ENCODE measurements at places on chromosomes 16 and 17. TPM values are rescaled to one million over a fixed set of nuclear protein-coding genes. Genes with fewer than 3 reads are reported as not detected.

GRCh38 chr17:7224110-7224509 lies 4.4 kb downstream of the ACADVL start:
- H3K4me3 ChIP-seq: no peak overlapping the region
- DNase-seq: no peak
- peaks cover 5% of the 10 kb centered on the region for H3K36me3 ChIP-seq
- no peaks in the 10 kb centered on the region for H3K27me3 ChIP-seq

DNA sequence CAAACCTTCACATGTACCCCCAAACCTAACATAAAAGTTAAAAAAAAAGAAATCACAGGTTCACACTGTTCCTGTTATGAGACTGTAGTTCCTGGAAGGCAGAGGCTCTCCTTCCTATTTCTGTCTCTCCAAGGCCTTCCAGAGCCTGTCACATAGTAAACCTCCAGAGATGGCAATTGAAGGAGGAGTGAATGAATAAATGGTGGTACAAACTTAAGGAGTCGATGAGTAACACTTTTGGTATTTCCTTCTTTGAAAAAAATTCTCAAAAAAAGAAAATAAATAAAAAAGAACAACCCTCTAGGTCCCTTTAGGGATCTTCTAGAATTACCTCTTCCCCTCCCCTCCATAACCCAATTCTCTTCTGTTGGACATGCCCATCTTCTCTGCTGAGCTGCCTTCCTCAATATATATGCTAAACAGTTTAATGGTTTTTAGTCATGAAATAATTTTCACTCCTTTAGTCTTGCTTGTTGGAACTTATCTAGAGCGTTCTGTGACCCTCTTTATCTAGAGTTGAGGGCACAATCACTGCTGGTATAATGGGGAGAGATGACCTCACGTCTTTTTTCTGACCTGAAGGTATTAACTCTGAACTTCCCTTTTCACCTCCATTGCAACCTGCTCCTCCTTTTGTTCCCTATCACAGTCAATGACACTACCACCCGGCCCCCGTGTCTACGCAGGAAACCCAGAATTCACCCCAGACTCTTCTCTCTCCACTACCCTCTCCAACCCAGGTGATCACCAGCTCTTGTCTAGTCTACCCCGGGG lies 1.7 kb upstream of the TAF15 start:
- peak overlapping the region; percentile 96 for H3K4me3 ChIP-seq
- DNase-seq: no peak
- peaks cover 59% of the 10 kb centered on the region for H3K4me1 ChIP-seq
- H3K36me3 ChIP-seq: no peaks in the 10 kb centered on the region
- H3K27ac ChIP-seq: no peak overlapping the region

- DNase-seq: no peak
- no peaks in the 10 kb centered on the region for H3K27me3 ChIP-seq
- peak overlapping the region; percentile 84 for H3K4me3 ChIP-seq
- H3K36me3 ChIP-seq: no peaks in the 10 kb centered on the region
- peaks cover 64% of the 10 kb centered on the region for H3K4me1 ChIP-seq
- peak overlapping the region; percentile 84 for H3K27ac ChIP-seq
Measured at GRCh38 chr17:50944902-50945720, 79.0 kb upstream of the TOB1 start.

- H3K36me3 ChIP-seq: no peaks in the 10 kb centered on the region
- no peak for DNase-seq
- H3K4me3 ChIP-seq: no peak within 1 kb of the TSS
- peaks cover 12% of the 10 kb centered on the region for H3K27me3 ChIP-seq
- no peak within 1 kb of the TSS for H3K27ac ChIP-seq
Measured at GRCh38 chr16:82034981-82035612, at the start of gene HSD17B2. TSS of gene HSD17B2 (plus strand) at chr16:82035253. CDS start at chr16:82035425, 172 bp downstream.

GRCh38 chr16:47475786-47476185 lies 14.7 kb downstream of the PHKB start:
- H3K36me3 ChIP-seq: peaks cover 2% of the 10 kb centered on the region
- DNase-seq: no peak
- peaks cover 18% of the 10 kb centered on the region for H3K4me1 ChIP-seq
- no peak overlapping the region for H3K4me3 ChIP-seq
- no peaks in the 10 kb centered on the region for H3K27me3 ChIP-seq

DNA sequence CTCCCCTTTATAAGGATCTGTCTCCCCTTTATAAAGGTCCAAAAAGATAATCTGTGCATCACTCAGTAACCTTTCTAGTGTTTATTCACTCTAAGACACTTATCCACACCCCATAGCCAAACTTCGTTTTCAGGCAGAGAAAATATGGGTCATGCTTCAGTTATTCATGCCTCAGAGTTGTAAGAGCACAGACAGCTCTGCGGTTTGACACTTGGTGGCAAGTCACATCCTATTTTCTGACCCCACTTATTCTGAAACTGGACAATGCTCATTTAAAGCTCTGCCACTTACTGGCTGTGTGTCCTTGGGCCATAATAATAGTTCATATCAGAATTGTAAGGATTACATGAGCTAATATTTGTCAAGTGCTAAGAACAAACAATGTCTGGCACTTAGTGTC lies 2.0 kb upstream of the KRTAP2-1 start:
- no peak overlapping the region for H3K4me3 ChIP-seq
- H3K27me3 ChIP-seq: peaks cover 11% of the 10 kb centered on the region
- H3K27ac ChIP-seq: no peak overlapping the region
- DNase-seq: no peak
- H3K4me1 ChIP-seq: peaks cover 4% of the 10 kb centered on the region

DNA sequence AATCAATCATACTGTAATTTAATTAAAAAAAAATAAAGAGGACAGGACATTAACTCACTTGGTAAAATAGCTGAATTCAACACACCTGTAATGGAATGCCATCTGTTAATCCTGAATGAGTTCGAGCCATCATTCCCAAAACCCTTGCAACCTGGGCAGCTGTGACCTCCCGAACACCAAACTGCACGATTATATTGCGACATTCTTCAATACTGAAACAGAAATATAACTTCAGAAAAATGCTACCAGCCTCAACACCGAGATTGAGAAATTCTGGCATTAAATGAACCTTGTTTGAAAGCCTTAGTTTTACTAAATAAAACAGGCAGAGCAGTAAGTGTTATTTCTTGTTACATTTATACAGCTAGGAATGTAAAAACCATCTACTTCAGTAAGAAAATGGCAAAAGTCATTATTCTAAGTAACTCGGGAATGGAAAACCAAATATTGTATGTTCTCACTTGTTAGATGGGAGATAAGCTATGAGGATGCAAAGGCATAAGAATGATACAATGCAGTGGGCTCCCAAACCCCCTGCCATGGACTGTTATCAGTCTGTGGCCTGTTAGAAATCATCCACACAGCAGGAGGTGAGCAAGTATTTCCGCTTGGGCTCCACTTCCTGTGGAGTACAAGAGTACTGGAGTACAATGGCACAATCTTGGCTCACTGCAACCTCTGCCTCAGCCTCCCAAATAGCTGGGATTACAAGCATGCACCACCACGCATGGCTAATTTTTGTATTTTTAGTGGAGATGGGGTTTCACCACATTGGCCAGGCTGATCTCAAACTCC lies 46.5 kb downstream of the CNOT1 start:
- peaks cover 92% of the 10 kb centered on the region for H3K36me3 ChIP-seq
- no peak overlapping the region for H3K4me3 ChIP-seq
- DNase-seq: no peak
- H3K27me3 ChIP-seq: no peaks in the 10 kb centered on the region
- H3K27ac ChIP-seq: no peak overlapping the region

- H3K27me3 ChIP-seq: no peaks in the 10 kb centered on the region
- peaks cover 3% of the 10 kb centered on the region for H3K36me3 ChIP-seq
- no peak overlapping the region for H3K4me3 ChIP-seq
- no peak for DNase-seq
- H3K4me1 ChIP-seq: peaks cover 5% of the 10 kb centered on the region
Measured at GRCh38 chr16:1581804-1582203, 30.1 kb downstream of the IFT140 start.

- peaks cover 24% of the 10 kb centered on the region for H3K4me1 ChIP-seq
- no peak overlapping the region for H3K27ac ChIP-seq
- DNase-seq: no peak
- no peak overlapping the region for H3K4me3 ChIP-seq
- no peaks in the 10 kb centered on the region for H3K27me3 ChIP-seq
Measured at GRCh38 chr17:56777859-56778258, 55.9 kb downstream of the C17orf67 start.

DNA sequence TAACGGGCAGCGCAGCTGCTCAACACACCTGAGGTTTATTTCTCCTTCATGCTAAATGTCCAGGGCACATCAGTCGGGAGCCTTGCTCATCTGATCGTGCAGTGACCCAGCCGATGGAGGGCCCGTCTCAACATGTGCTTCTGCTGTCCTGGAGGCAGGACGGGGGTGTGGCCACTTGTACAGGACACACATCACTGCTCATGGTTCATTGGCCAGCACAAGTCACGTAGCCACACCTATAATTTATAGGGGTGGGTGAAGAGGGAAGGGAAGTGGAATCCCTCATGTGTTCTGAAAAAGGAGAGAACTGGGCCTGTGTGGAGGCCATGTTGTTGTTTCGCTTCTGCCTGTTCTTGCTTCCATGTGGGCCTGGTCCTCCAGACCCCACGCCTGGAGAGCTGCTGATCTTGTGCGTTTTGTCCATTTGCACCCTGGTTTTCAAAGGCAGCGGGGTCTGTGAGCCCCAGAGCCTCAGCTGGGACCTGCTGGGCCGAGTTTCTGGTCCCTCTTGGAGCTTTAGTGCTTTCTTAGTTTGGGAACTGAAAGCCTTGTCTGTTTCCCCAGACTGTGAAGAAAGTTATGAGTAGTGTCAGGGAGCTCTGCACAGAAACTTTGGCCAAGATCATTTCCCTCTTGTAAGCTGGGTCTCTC lies 60.5 kb downstream of the CMIP start:
- no peaks in the 10 kb centered on the region for H3K27me3 ChIP-seq
- H3K4me3 ChIP-seq: no peak overlapping the region
- peak overlapping the region; percentile 5 for H3K27ac ChIP-seq
- peaks cover 17% of the 10 kb centered on the region for H3K4me1 ChIP-seq
- no peak for DNase-seq

- no peak overlapping the region for H3K4me3 ChIP-seq
- no peak overlapping the region for H3K27ac ChIP-seq
- DNase-seq: no peak
- H3K27me3 ChIP-seq: no peaks in the 10 kb centered on the region
Measured at GRCh38 chr17:29972277-29972676, 30.8 kb downstream of the EFCAB5 start.

DNA sequence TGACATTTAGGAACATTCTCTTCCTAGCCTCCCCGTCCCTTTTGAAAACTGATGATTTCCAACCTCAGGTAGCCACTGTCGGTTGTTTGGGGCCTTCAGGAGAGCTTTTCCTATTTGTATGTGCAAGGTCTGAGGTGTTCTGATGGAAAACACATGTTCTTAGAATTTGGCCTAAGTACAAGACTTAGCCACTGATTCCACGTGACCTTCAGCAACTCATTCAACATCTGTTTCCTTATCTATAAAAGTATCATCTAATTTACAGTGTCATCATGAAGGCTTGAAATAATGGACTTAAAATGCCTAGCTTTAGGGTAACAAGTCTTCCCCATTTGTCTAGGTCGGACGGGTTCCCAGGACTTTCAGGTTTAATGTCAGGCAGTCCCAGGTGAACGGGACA lies 259.3 kb downstream of the SOX9 start:
- peaks cover 9% of the 10 kb centered on the region for H3K27me3 ChIP-seq
- H3K27ac ChIP-seq: no peak overlapping the region
- H3K4me1 ChIP-seq: no peaks in the 10 kb centered on the region
- DNase-seq: no peak

GRCh38 chr17:75006653-75007052 lies 5.8 kb upstream of the MRPL58 start:
- no peak for DNase-seq
- H3K27ac ChIP-seq: no peak overlapping the region
- H3K36me3 ChIP-seq: no peaks in the 10 kb centered on the region
- H3K27me3 ChIP-seq: no peaks in the 10 kb centered on the region
- H3K4me1 ChIP-seq: no peaks in the 10 kb centered on the region
- no peak overlapping the region for H3K4me3 ChIP-seq

- peak overlapping the region; percentile 87 for H3K27ac ChIP-seq
- no peaks in the 10 kb centered on the region for H3K27me3 ChIP-seq
Measured at GRCh38 chr17:64106918-64107317, 23.0 kb downstream of the ERN1 start.

DNA sequence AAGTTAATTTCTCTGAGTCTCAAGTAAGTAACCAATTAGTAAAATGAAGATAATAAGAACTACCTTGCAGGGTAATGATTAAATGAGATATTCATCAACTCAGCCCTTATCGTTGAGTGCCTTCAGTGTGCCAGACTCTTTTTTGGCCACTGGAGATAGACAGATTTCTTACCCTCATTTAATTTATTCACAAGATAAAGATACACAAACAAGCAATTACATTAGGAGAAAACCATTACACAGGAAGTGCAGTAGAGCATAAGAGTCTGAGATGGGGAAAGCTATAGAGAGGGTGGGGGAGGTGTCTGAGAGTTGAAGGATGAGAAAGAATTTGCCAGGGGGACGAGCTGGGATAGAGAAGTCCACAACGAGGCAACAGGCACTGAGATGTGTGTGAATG lies 72.5 kb upstream of the BCAR1 start:
- H3K27me3 ChIP-seq: peaks cover 34% of the 10 kb centered on the region
- H3K4me3 ChIP-seq: no peak overlapping the region
- peaks cover 14% of the 10 kb centered on the region for H3K36me3 ChIP-seq
- H3K27ac ChIP-seq: no peak overlapping the region
- H3K4me1 ChIP-seq: peaks cover 46% of the 10 kb centered on the region
- DNase-seq: no peak

- peaks cover 97% of the 10 kb centered on the region for H3K36me3 ChIP-seq
- H3K4me1 ChIP-seq: peaks cover 37% of the 10 kb centered on the region
- no peak for DNase-seq
- peak overlapping the region; percentile 83 for H3K27ac ChIP-seq
- H3K4me3 ChIP-seq: no peak overlapping the region
- H3K27me3 ChIP-seq: no peaks in the 10 kb centered on the region
Measured at GRCh38 chr17:64355536-64356303, 34.9 kb downstream of the PECAM1 start.

- H3K4me1 ChIP-seq: peaks cover 9% of the 10 kb centered on the region
- no peak for DNase-seq
- H3K27ac ChIP-seq: no peak overlapping the region
- H3K36me3 ChIP-seq: no peaks in the 10 kb centered on the region
- no peaks in the 10 kb centered on the region for H3K27me3 ChIP-seq
Measured at GRCh38 chr17:80107231-80108021, 6.0 kb downstream of the GAA start.

- H3K27me3 ChIP-seq: peaks cover 1% of the 10 kb centered on the region
- H3K27ac ChIP-seq: peak overlapping the region; percentile 98
- DNase-seq: no peak
Measured at GRCh38 chr16:75647112-75647491, 363 bp downstream of the KARS1 start.

KCNJ18 gene
- not detected for total RNA-seq

IRX3 gene
- not detected for total RNA-seq

ICAM2 gene
- total RNA-seq: 89.2 TPM

HIGD1B gene
- not detected for total RNA-seq

TP53TG3 gene
- total RNA-seq: not detected

ABCA8 gene
- total RNA-seq: not detected

NDRG4 gene
- 1.5 TPM for total RNA-seq

PDILT gene
- total RNA-seq: not detected

ACSM2A gene
- total RNA-seq: not detected

FZD2 gene
- 0.34 TPM for total RNA-seq

MPP2 gene
- total RNA-seq: 5.2 TPM

All from naive thymus-derived CD8-positive, alpha-beta T cell (primary cell).